ENCODE measurements at places on chromosomes 1 and 21. TPM values are rescaled to one million over a fixed set of nuclear protein-coding genes. Genes with fewer than 3 reads are reported as not detected.

Gene RNASEL
- total RNA-seq, result 19.5 TPM

Gene EVA1C
- total RNA-seq, result 7.5 TPM

- peak; percentile 98 for DNase-seq
Measured at GRCh38 chr1:27321813-27322568, at the start of gene TMEM222. Gene TMEM222 (plus strand): TSS chr1:27322163. CDS start chr1:27322198, 35 bp downstream.

- peak; percentile 47 for DNase-seq
Measured at GRCh38 chr21:42621166-42621818, 32.1 kb upstream of the PDE9A start.

Gene TMIGD3
- total RNA-seq, result 24.3 TPM

GRCh38 chr1:202289009-202289408 lies 52.7 kb downstream of the UBE2T start:
- DNase-seq, result no peak

DNA sequence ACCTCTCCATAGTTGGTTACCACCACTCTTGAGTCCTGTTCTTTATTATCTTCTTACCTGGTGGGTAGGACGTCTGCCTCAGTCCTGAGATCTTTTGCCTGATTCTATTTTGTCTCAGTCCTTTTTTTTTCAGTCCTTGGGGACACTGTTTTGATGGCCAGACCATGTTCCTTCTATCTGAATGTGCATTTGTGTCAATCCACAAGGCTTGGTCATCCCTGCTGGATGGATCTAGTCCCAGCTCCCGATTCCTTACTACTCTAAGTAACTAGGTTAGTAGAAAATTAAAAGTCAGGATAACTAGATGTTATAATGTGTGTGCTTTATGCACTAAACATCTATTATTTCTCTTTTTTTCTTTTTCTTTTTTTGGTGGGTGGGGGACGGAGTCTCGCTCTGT lies 28.1 kb upstream of the AK4 start:
- no peak for DNase-seq

DNA sequence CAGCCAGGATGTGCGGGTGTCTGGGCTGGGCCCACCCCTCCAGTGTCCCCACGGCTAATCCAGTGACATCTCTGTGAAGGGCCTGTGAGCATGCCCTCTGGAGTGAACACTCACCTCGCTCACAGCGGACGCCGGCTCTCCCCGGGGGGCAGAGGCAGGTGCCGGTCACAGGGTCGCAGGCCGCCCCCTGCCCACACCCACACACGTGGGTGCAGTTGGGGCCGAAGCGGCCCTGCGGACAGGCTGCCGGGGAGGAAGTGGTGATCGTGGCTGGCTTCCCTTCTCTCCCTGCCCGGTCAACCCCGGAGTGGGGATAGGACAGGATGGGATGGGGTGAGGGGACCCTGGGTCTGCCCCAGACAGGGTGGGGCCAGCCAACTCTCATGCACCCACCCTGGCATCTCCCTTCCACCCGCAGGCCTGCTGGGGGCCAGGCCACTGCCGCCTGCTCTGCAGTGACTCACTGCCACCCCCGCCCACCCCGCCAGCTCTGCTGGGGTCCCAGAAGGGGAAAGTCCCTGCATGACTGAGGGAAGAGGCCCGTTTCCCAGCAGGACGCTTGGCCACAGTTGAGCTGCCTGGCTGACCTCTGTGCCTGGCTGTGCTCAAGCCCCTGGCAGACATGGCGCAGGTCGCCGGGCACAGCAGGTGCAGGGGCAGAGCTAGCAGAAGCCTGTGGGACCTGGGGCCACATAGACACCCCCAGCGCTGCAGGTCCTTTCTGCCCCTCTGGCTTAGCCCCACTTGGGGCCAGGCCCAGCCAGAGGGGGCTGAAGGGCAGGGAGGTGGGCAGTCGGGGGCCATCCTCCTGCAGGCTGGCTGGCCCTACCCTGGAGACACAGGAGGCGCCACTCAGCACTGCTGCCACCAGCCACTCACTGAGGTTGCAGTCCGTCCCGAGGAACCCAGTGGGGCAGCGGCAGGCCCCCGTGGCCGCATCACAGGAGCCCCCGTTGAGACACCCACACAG lies 41.6 kb downstream of the ARHGEF16 start:
- DNase-seq, result no peak

DNA sequence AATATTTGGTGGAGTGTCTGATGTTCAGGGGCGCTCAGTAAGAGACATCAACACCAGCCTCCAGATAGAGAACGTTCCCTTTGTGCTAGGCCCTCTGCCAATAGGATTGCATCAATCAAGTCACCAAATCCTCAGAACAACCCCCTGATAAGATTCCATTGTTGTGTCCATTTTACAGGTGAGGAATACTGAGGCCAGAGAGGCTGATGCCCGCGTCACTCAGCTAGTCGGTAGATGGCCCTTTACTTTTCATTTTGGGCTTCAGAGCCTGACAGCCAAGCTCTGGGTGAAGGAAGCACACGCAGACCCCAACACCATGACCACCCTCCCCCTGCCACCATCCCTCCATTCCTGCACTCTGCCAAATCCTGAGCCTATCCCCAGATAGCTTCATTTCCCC lies 406.2 kb downstream of the PTPRU start:
- no peak for DNase-seq

GRCh38 chr1:46034601-46035516 lies 97.6 kb downstream of the PIK3R3 start:
- DNase-seq, result no peak

Gene FAM167B
- not detected for total RNA-seq

DNA sequence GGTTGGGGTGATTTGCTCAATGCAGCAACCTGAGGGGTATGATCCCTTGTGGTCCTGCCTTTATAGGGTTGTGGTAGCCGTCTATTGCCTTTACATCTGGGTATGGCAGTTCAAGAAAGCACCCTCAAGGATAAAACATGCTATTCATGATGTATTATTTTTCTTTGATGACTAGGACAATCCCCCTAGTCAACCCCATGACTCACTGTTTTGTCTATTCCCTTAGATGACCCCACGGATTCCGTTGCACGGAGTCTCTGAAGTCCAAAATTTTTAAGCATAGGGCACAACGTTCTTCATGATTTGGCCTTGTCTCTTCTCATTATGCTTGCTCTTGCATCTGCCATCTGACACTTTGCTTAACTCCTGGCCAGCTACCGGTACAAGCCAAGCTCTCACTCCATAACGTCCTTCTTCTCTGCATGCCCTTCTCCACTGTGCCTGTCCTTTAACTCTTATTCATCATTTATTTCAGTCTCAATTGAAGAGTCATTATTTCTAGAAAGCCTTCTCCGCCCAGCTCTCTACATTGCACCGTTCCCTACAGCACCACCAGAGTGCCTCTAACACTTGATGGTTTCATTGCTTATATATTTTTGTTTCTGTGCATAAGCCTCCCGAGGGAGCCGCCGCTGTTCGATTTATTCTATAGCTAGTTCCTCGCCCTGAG lies 838 bp upstream of the DISP1 start:
- DNase-seq, result no peak

DNA sequence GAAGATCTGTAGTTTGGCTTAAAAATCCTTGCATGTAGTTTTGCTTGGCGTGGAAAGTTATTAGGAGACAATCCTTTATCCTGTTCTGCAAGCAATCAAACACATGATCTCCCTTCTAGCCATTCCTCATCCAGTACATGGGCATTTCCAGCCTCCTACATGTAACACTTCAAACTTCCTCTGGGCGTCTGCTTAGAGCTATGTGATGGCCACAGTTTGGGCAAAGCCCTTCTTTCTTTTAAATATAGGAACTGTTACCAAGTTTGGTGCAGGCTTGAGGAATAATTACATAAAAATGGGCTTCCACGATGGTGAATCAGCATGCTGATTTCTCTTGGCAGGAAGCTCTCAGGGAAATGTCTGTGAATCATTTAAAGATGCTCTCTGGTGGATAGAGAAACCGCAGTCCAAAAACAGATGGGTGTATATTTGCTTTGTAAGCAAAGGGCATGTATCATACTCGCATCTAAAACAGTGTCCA lies 176.9 kb upstream of the FMN2 start:
- DNase-seq, result peak; percentile 88

- DNase-seq, result no peak
Measured at GRCh38 chr1:176619261-176619660, 156.3 kb downstream of the PAPPA2 start.

GRCh38 chr1:245856944-245857531 lies 650.0 kb downstream of the SMYD3 start:
- no peak for DNase-seq

GRCh38 chr1:64292399-64292798 lies 89.0 kb downstream of the UBE2U start:
- DNase-seq, result no peak

GRCh38 chr1:93434987-93435386 lies 12.9 kb upstream of the FNBP1L start:
- no peak for DNase-seq

- DNase-seq, result peak; percentile 86
Measured at GRCh38 chr1:211640301-211640630, 35.2 kb downstream of the NEK2 start.

DNA sequence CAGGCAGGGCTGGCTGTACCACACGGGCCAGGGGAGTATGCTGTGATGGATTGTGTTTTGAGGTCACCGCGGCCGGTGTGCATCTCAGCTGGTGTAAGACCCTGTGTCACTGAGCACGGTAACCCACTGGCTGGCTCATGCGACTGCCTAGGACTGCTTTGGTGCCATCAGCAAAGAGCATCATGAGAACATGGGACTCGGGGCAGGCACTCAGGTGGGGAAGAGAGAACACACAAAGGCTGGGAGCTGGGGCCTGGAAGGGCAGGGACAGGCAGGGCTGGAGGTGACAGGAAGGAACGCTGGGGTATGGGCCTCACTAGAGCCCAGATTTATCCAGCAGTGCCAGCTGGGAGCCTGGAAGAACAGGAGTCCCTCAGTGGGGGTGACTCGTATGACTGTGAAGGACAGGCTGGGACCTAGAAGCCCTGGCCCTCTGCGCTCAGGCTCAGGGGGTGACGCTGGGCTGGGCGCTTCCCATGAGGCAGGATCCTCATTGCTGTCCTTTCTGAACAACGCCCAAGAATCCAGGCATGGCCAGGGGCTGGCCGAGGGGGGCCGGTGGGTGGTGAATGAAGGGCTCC lies 210.4 kb upstream of the VAMP3 start:
- no peak for DNase-seq

- peak; percentile 79 for DNase-seq
Measured at GRCh38 chr1:228937851-228938536, 202.7 kb downstream of the RHOU start.

Gene LPAR3
- 3.9 TPM for total RNA-seq

- DNase-seq, result no peak
Measured at GRCh38 chr1:159935719-159936272, 9.6 kb downstream of the IGSF9 start.

Gene LCE6A
- not detected for total RNA-seq

Gene PLEKHG5
- total RNA-seq, result 17.1 TPM

GRCh38 chr1:100075773-100076172 lies 57.0 kb downstream of the SASS6 start:
- no peak for DNase-seq

- no peak for DNase-seq
Measured at GRCh38 chr1:158916085-158916484, 15.3 kb upstream of the PYHIN1 start.

DNA sequence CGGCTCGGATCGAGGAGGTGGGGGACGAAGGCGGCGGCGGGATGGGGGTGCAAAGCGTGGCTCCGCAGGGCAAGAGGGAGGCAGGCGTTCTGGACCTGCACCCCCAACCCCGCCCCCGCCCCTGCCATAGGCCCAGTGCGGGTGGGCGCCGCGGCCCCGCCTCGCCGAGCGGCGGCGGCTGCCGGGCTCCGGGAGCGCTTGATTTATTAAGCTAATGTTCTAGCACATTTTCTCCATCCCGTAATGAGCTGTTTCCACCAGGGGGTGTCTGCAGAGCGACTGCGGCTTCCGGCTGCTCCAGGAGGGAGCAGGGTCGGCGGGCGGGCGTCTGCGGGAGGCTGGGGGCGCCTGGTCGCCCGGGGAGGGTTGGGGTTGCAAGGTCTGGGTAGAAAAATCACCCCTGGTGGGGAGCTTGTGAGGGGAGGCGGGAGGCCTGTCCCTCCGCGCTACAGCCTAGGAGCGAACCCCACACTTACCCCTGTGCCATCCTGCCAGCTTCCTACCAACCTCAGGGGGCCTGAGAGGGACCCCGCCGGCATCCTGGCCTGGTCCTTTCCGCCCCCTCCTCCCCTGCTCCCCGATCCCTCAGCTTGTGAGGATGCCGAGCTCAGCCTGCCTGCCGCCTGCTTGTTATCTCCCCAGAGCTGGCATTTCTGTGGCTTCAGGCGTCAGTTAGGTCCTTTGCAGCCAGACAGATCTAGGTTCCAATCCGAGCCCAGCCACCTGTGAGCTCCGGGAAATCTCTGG lies 48.5 kb upstream of the ACOT11 start:
- peak; percentile 57 for DNase-seq

GRCh38 chr1:20533635-20534034 lies 18.7 kb upstream of the FAM43B start:
- no peak for DNase-seq

DNA sequence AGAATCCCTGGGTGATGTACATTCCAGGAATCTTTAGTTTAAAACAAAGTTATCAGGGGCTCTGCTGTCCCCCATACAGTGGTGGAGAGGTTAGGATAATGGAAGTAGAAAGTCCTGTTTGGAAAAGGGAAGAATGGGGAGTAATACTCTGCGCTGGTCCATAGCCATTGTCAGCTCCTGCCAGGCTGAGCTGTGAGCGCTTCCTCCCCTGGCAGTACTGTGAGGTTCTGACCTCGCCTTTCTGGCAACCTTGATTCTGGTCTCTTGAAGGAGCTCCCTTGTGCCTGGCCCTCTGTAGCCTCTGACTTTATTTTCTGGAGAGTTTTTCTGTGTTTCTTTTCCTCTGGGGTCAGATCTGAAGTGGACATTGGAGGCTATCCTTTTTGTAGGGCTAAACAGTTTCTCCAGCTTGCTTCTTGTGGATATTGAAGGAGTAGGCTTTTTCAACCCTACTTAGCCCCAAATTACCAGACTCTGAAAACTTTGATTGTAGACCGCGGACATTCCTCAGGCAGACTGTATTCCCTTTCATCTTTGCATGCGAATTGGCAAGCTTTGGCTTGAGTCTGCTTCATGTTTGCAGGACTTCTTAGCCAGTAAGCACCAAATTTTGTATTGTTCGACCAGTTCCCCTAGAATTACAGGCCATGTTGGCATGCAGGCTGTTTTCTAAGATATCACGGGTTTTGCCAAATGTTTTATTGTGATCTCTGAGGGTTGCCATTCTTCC lies 13.8 kb downstream of the UBE4B start:
- no peak for DNase-seq

DNA sequence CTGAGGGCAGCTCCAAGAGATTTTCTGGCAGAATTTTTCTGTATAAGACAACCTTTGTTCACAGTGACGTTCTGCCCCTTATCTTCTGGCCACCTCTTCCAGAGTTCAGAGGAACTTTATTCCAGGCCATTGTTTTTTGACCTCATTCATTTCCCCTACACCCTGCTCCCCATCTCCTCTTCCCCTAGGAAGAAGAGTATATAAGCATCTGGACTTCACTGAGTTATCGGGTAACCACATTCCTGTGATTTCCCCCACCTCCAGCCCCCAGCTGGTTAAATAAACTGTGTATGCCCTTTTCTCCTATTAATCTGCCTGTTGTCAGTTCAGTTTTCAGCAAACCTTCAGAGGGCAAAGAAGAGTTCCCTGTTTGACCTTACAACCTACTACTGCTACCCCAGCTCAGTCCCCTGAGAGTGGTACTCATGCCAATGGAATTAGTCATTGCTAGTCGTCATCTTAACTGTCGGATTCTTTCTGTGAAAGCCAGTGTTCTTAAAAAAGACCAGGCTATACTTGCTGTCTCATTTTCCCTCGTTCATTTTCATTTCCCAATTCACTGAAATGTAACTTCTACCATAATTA lies 14.3 kb upstream of the ALG14 start:
- DNase-seq, result peak; percentile 89

Data from umbilical cord (tissue), 2 donors.